ENCODE measurements at places on chromosomes 5 and 9. TPM values are rescaled to one million over a fixed set of nuclear protein-coding genes. Genes with fewer than 3 reads are reported as not detected.

GRCh38 chr9:15203581-15203980 is 103.4 kb downstream of the TTC39B start:
- no peak for DNase-seq
- no peak overlapping the region for H3K27ac ChIP-seq
- peaks cover 19% of the 10 kb centered on the region for H3K4me1 ChIP-seq
- H3K4me3 ChIP-seq: no peak overlapping the region
- no peaks in the 10 kb centered on the region for H3K27me3 ChIP-seq

DNA sequence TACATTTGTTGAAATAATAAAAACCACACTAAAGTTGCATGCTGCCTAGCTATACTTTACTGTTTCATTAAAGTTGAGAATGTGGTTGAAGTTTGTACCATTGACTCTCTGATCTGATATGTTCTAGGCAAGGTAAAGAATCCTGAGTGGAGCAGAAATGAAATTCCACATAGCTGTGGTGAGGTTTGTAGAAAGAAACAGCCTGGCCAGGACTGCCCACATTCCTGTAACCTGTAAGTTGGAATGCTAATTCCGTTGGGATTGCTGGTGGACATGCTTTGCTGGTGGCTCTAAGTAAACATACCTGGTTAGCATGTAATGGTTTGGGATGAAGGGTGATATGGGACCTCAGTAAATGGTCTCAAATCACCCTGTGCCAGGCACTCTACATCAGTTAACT is 16.8 kb downstream of the NFX1 start:
- H3K27ac ChIP-seq: no peak overlapping the region
- H3K36me3 ChIP-seq: peaks cover 17% of the 10 kb centered on the region
- H3K4me3 ChIP-seq: no peak overlapping the region
- no peaks in the 10 kb centered on the region for H3K27me3 ChIP-seq

The CCIN gene
- 2.1 TPM for total RNA-seq

DNA sequence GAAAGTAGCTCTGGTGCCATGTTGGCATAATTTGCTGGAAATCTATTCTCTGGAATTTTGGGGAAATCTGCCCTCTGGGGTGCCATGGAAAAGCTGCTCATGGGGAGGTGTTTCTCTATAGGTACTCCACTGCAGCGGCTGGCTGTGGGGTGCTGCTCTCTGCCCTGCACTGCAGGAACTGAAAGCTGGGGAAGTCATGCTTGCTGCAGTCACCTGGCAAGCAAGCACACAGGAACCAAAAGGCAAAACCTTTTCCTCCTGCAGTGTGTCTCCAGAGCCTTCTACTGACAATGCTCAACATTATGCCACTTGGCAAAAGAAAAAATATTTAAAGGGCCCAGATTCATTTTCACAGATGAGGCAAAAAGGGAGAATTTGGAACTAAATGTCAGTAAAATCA is 25.8 kb upstream of the CARNMT1 start:
- no peaks in the 10 kb centered on the region for H3K4me1 ChIP-seq
- no peak for DNase-seq
- H3K36me3 ChIP-seq: no peaks in the 10 kb centered on the region
- no peak overlapping the region for H3K27ac ChIP-seq
- no peak overlapping the region for H3K4me3 ChIP-seq
- H3K27me3 ChIP-seq: peaks cover 7% of the 10 kb centered on the region

DNA sequence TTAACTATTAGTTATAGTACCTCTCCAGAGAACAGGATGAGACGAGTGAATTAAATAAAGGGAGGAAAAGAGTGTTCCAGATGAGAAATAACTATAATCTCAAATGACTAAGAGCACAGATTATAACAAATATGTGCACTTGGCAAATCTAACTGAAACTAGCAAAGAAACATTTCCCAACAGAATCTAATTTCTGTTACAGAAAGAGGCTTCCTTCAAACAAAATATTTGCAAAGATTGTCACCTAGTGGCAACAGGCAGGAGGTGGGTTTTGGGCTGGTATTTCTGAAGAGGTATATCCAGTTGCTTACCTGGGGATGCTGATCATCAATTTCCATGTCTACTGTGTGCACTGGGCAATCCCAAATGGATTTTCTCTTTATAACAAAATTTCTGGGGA is 5.6 kb upstream of the SPDL1 start:
- H3K4me3 ChIP-seq: no peak overlapping the region
- H3K36me3 ChIP-seq: no peaks in the 10 kb centered on the region
- peak; percentile 30 for DNase-seq

GRCh38 chr5:151870820-151871219 is 53.8 kb downstream of the GLRA1 start:
- no peak overlapping the region for H3K27ac ChIP-seq
- peaks cover 1% of the 10 kb centered on the region for H3K27me3 ChIP-seq
- no peak overlapping the region for H3K4me3 ChIP-seq
- peaks cover 8% of the 10 kb centered on the region for H3K4me1 ChIP-seq

All from HFFc6 (cell line).